Tibial artery (tissue), 4 donors: ENCODE measurements at places on chromosomes 4 and X.

DNA sequence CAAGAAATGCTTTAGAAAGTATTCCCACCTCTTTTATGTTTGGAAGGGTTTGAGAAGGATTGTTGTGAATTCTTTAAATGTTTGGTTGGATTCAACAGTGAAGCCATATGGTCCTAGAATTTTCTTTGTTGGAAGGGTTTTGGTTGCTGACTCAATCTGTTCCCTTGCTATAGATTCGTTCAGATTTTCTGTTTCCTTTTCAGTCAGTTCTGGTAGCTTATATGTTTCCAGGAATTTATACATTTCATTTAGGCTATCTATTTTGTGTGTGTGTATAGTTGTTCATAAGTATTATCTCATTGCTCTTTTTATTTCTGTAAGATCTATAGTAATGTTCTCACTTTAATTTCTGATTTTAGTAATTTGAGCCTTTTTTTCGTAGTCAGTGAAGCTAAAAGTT lies 114.4 kb downstream of the MSN start:
- H3K4me1 ChIP-seq = no peaks in the 10 kb centered on the region
- no peak overlapping the region for H3K27ac ChIP-seq
- no peaks in the 10 kb centered on the region for H3K36me3 ChIP-seq
- DNase-seq = no peak
- no peak overlapping the region for H3K4me3 ChIP-seq
- H3K27me3 ChIP-seq = no peaks in the 10 kb centered on the region

DNA sequence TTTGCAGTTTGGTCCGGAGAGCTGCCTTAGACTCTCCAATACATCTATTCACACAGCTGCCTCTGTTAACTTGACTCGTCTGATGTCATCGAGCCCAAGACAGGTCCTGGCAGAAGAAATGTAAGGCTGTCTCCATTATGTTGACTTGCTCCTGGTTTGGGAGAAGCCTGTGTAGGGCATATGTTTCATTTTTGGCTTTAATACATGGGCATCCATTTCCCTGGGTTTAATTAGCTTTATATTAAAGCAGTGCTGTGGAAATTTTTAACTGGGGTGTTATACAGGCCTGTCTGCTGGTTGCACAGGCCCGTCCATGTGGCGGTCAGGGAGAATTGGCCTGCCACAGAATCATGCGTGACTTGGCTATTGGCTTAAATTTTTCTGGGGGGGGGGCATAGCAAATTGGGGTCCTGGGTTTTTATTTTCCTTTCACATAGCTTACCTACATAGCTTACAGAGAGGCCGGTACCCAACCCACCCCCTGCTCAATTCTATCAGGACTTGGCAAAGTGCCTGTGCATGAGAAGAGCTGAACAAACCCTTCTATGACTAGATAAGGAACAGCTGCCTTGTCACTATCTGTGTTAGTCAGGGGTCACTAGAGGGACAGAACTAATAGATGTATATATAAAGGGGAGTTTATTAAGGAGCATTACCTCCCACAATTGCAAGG lies 123.5 kb upstream of the WDR1 start:
- no peaks in the 10 kb centered on the region for H3K27me3 ChIP-seq
- peaks cover 5% of the 10 kb centered on the region for H3K4me1 ChIP-seq
- H3K4me3 ChIP-seq = no peak overlapping the region

- no peaks in the 10 kb centered on the region for H3K36me3 ChIP-seq
- no peak overlapping the region for H3K27ac ChIP-seq
- no peaks in the 10 kb centered on the region for H3K4me1 ChIP-seq
- H3K4me3 ChIP-seq = no peak overlapping the region
- H3K27me3 ChIP-seq = no peaks in the 10 kb centered on the region
- DNase-seq = no peak
These were observed 408.2 kb upstream of the NR3C2 start for GRCh38 chr4:148850257-148850995.

GRCh38 chrX:42021058-42021457 lies 97.7 kb upstream of the CASK start:
- H3K4me3 ChIP-seq = no peak overlapping the region
- no peak overlapping the region for H3K27ac ChIP-seq
- H3K4me1 ChIP-seq = no peaks in the 10 kb centered on the region
- H3K36me3 ChIP-seq = no peaks in the 10 kb centered on the region
- no peaks in the 10 kb centered on the region for H3K27me3 ChIP-seq
- DNase-seq = no peak

DNA sequence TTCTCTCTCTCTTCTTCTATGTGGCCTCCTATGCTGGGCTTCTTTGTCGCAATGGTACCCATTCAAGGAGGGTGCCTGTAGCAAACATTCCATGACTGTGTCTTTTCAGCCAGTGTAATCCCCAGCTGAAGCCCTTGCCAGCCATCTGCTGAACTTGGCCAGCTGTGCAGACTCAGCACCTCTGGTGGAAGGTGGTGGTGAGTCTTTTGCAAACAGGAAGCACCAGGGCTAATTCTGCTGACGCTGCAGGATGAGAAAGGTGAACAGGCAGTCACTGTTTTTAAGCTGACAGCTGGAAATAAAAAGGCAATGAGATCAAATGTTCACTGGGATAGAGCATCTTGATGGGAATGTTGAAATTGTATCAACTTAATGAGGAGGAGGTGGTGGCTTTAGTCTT lies 298.7 kb upstream of the CLNK start:
- H3K36me3 ChIP-seq = no peaks in the 10 kb centered on the region
- no peak for DNase-seq
- H3K27ac ChIP-seq = no peak overlapping the region
- no peak overlapping the region for H3K4me3 ChIP-seq
- no peaks in the 10 kb centered on the region for H3K27me3 ChIP-seq
- H3K4me1 ChIP-seq = no peaks in the 10 kb centered on the region

DNA sequence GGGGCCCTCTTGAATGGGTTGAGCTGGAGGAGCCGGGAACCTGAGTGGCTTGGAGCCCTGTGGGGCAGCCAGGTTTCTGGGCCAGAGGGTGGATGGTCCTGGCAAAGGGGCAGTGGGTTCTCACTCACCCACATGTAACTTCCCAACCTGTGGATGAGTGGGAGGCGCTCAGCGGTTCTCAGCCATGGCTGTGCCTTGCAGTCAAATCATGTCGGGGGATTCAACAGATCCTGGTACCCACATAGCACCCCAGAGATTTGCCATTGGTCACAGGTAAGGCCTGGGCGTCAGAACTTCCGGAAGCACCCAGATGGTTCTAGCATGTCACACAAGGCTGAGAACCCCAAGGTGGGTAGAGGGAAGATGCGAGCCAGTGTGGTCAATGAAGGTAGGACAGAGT lies 21.9 kb upstream of the CLCN4 start:
- peaks cover 8% of the 10 kb centered on the region for H3K36me3 ChIP-seq
- no peak for DNase-seq
- no peaks in the 10 kb centered on the region for H3K4me1 ChIP-seq
- H3K27me3 ChIP-seq = no peaks in the 10 kb centered on the region

DNA sequence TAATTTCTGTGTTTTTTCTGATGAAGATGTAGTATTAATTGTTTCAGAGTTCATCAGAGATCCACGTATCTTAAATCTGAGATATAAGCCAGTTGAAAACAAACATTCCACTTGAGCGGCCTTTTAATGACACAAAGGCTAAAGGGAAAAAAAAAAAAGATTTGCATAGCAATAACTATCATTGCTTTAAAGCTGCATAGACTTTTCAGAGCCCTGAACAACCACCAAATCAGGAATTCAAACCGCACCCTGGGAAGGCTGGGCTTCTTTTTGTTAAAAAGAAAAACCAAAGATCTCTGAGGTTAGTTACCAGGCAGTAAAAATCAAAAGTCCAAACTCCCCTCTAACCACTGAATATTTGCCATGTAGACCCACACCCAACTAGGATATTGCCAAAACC lies 206.0 kb downstream of the HHIP start:
- H3K4me3 ChIP-seq = no peak overlapping the region
- no peaks in the 10 kb centered on the region for H3K27me3 ChIP-seq
- no peak for DNase-seq
- no peaks in the 10 kb centered on the region for H3K4me1 ChIP-seq
- no peak overlapping the region for H3K27ac ChIP-seq
- no peaks in the 10 kb centered on the region for H3K36me3 ChIP-seq

DNA sequence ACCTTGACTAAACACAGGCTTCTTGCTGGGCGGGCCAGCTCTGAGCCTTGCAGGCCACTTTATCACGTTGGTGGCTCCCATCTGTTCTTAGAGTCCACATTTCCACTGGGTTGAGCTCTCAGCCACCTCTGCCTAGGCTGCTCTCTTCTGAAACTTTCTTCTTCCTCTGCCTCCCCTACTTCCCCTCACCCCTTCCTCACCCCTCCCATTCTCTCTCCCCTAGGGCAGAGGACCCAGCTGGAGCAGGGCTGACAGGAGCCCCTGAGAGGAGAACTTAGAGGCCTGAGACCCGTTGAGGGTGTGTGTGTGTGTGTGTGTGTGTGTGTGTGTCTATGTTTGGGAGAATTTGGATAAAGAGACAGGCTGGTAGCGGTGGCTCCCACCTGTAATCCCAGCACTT lies 19.9 kb upstream of the TMSB4X start:
- H3K36me3 ChIP-seq = no peaks in the 10 kb centered on the region
- H3K4me3 ChIP-seq = no peak overlapping the region
- H3K4me1 ChIP-seq = no peaks in the 10 kb centered on the region
- no peak for DNase-seq
- H3K27ac ChIP-seq = no peak overlapping the region
- no peaks in the 10 kb centered on the region for H3K27me3 ChIP-seq

GRCh38 chr4:7418131-7418943 lies 16.4 kb downstream of the PSAPL1 start:
- H3K4me1 ChIP-seq = no peaks in the 10 kb centered on the region
- H3K27me3 ChIP-seq = no peaks in the 10 kb centered on the region
- no peak overlapping the region for H3K4me3 ChIP-seq

DNA sequence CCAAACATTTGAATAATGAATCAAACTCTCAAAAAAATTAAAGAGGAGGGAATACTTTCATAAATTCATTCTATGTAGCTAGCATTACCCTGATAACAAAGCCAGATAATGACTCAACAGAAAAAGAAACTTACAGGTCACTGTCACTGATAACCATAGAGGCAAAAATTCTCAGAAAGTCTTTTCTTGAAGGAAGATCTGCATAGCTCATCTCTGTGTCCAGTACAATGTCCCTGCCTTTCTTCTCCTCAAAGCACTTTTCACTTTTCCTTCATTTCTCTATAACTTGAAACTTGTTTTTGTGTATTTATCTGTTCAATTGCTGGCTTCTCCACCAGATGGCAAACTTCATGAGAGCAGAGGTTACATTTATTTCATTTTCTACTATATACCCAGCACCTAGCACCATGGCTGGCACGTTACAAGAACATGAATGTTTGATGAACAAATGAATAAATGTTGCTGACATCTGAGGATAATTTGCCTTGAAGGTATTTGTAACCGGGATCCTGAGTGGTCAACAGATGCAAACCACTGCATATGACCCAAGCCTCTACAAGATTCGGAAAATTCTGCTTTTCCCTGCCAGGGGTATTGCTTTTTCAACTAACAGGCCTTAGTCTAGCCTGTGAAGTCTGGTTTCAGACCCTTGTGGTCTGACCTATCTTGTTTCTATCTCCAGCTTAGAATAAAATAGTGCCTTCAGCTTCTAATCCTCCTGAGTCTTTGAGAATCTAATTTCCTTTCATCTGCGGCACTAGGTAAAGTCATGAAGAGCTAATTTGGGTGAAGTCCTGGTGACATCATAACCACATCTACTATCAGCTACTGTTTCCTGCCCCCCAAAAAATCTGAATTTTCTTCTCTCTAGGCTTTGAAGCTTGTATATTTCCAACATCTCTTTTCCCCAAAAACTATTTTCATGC lies 52.5 kb upstream of the ANTXR2 start:
- H3K4me1 ChIP-seq = no peaks in the 10 kb centered on the region
- H3K27me3 ChIP-seq = no peaks in the 10 kb centered on the region
- no peak overlapping the region for H3K27ac ChIP-seq
- H3K36me3 ChIP-seq = no peaks in the 10 kb centered on the region
- no peak for DNase-seq
